GF-D8 (cell line): ENCODE measurements at places on chromosomes 1 and 21.

DNA sequence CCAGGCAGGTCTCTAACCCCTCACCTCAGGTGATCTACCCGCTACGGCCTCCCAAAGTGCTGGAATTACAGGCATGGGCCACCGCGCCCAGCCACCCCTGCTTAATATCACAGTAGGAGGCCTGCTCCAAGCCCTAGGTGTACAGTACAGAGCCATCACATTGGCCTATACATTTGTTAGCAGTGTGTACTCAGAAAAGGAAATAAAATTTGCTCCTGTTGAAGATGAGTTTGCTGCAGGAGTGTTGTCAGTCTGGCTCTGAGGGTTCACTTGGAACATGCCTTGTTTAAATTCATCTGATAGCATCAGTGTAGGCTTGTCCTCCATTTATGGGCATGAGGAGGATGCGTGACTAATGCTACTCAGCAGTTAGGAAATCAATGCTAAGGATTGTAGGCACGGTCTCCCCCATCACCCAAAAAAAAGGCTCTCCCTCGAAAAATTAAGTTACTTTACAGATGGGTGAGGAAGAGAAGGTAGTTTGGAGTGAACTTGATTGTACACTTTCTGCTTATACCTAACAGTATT is 4.6 kb upstream of the ENAH start:
- DNase-seq, result no peak

GRCh38 chr21:25577424-25578055 is 29.7 kb downstream of the MRPL39 start:
- DNase-seq, result no peak

DNA sequence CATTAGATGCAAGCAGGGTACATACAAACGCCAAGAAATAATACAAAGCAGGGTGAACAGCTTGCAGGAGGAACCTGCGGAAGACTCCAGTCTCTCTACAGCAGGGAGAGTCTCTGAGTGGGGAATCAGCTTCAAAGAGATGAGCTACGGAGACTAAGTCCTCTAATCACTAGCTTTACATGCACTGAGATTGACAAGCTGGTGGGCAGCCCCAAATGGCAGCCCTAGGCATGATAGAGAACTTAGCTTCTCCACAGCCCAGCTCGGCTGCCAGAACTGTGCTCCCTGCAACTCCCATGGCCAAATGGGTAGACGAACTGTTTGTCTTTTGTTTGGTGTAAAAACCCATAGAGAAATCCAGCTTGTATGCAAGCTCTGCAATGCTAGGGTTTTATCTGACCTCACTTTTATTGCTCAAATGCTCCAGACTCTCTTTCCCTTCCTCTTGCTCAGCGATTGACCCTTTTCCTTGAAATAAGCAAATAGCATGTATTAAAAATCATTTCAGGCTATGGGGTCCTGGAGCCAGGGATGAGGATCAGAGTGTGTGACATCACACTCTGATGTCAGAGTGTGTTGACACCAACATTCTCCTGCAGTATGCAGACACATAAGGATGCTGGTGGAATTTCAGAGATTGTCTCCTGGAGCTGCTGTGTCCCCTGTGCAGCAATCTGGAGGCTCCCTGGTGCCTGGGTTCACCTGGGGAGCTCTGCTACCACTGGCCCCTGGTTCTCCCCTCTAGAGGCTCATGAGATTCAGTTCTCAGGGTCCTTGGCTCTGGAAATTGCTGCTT is 238.5 kb downstream of the TTLL7 start:
- DNase-seq, result no peak

DNA sequence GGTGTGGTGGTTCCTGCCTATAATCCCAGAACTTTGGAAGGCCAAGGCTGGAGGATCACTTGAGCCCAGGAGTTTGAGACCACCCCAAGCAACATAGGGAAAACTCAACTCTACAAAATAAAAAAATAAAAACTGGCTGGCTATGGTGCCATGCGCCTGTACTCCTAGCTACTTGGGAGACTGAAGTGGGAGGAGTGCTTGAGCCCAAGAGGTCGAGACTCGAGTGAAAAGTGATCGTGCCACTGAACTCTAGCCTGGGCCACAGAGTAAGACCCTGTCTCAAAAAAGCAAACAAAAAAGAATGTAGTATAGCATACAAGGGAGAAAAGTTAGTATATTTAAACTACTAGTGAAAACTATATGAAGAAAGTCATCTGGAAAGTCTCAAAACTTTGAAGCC is 66.7 kb downstream of the ARID4B start:
- DNase-seq, result no peak

- no peak for DNase-seq
Measured at GRCh38 chr1:48077795-48078222, 80.6 kb upstream of the TRABD2B start.

GRCh38 chr21:42431196-42431595 is 27.5 kb downstream of the UBASH3A start:
- no peak for DNase-seq
